AG09319 (cell line): ENCODE measurements at places on chromosomes 3 and 15.
A peak's percentile ranks its signal among the peaks of the same experiment; 100 is the strongest.

DNA sequence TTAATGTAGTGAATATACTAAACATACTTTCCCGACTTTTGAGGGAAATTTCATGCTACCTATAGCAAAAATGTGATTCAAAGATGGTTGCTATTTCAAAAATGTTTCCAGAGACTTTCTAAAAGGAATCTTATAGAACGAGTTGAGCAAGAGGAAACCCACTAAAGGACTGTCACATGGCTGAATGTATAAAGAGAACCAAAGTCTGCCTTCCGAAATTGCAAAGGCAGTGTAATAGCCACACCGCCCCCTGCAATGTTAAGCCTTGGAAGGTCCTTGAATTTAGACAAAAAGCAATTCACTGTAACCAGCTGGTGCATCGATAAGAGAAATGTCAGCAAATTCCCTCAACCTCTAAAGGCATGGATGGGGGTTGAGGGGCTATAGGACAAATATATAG lies 142.8 kb downstream of the CHL1 start:
- no peak for DNase-seq

DNA sequence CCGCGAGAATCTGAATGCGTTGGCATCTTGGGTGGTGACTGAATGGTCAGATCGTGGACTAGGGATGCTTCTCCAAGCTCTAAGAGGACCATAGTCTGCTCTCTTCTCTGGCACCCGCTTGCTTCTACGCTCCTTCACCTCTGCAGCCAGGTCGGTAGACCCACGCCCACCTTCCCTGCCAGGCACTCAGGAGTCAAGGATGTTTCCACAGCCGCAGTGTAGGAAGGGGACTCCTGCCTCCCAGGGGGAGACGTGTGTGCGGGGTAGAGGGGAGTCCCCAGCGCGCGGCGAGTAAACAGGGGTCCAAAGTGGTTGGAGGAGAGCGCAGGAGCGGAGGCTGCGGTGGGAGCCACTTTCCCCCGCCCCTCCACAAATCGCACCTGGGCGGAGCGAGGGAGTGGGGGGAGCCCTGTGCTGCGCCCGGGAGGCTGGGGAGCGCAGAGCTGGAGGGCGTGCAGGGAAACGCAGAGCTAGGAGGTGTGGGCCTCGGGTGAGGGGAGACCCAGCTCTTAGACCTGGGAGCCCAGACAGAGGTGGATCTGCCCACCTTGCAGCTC lies 1.7 kb downstream of the LRRC3B start:
- no peak for DNase-seq

- DNase-seq, result no peak
Measured at GRCh38 chr3:11136116-11136515, 18.2 kb upstream of the HRH1 start.

DNA sequence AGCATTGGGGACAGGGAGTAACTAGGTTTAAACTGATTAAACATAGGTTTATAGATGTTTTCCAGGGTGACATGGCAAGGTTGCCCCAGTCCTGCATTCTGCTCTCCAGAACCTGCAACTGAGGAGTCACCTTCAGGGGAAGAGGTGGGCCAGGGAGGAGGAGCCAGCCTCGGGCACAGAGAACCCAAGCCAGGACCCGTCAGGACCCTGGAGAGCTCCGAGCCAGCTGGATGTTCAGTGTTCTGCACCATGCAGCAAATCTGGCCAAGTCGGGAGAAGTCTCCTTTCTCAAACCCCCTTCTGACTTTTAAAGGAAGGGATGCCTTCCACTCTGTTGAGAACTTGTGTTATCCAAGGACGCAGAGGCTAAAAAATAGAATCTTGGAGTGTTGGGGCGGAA lies 62.1 kb upstream of the SLC6A11 start:
- DNase-seq, result no peak

DNA sequence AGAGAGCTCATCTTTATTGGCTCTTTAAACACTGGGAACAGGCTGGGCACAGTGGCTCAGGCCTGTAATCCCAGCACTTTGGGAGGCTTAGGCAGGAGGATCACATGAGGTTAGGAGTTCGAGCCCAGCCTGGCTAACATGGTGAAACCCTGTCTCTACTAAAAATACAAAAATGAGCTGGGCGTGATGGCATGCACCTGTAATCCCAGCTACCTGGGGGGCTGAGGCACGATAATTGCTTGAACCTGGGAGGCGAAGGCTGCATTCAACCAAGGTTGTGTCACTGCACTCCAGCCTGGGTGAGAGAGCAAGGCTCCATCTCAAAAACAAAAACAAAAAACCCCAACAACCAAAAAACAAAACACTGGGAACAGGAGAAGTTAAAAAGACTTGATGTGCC lies 72.1 kb downstream of the CHAC1 start:
- DNase-seq, result no peak

- no peak for DNase-seq
Measured at GRCh38 chr3:168858327-168858726, 762.6 kb upstream of the GOLIM4 start.

- no peak for DNase-seq
Measured at GRCh38 chr3:13157986-13158385, 84.8 kb upstream of the IQSEC1 start.

- DNase-seq, result peak; percentile 5
Measured at GRCh38 chr15:57320631-57321220, 55.6 kb upstream of the CGNL1 start.

- no peak for DNase-seq
Measured at GRCh38 chr15:52727815-52728214, 48.6 kb upstream of the ATOSA start.

- DNase-seq, result no peak
Measured at GRCh38 chr3:54355800-54356199, 233.4 kb downstream of the CACNA2D3 start.

DNA sequence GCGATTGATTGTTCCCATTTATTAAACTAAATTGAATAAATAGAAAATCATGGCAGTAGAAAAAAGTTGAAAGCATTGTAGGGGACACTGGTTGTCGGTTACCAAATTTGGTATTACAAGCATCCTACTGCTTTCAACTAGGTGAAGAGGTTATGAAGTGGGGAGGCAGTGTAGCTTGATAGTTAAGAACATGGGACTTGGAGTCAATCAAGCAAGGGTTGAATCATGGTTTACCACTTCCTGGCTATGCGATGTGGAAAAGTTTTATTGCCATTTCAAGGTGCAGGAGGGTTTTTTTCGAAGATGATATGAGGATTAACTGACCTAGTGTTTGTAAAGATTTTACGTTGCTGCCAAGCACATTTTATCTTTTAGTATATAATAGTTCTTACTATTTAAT lies 318.2 kb upstream of the KCNH8 start:
- DNase-seq, result no peak

DNA sequence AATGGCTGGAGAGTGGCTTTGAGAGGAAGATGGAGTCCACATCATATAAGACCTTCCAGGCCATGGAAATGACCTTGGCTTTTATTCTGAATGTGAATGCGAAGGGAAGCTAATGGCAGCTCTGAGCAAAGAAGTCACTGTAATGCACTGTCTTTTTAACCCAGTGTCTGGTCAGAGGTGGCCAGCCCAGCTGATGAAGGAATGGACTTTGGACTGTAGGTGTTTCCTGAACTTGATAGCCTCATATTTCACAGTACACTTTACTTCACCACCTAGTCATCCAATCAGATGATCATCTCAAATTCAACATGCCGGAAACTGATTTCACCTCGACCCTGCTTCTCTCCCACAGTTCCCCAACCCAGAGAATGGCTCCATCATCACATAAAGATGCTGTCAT lies 33.4 kb downstream of the DCLK3 start:
- DNase-seq, result no peak

DNA sequence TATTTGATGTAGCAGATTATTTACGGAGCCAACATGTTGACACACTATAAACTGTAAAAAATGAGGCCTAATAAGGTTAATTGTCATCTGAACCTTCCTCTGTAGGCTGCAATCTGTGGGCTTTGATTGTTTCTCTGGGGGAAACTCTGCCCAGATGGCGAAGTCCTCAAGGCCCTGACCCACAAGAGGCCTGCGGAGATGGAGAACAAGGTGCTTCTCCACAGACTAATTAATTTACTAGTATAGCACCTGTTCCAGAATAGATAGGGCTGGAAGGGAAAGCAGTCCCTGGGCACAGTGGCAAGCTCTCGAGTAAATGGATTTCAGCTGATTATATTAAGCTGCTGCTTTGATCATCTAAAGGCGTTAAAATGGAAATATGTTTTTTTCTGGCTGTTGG lies 338.8 kb upstream of the DNAJC19 start:
- no peak for DNase-seq

- DNase-seq, result no peak
Measured at GRCh38 chr3:177778633-177779032, 581.4 kb upstream of the TBL1XR1 start.

- DNase-seq, result no peak
Measured at GRCh38 chr3:22475665-22476240, 724.7 kb upstream of the ZNF385D start.

- peak; percentile 53 for DNase-seq
Measured at GRCh38 chr3:153614563-153614962, 452.5 kb downstream of the RAP2B start.

GRCh38 chr15:64883997-64884511 lies 27.6 kb upstream of the ANKDD1A start:
- DNase-seq, result no peak

DNA sequence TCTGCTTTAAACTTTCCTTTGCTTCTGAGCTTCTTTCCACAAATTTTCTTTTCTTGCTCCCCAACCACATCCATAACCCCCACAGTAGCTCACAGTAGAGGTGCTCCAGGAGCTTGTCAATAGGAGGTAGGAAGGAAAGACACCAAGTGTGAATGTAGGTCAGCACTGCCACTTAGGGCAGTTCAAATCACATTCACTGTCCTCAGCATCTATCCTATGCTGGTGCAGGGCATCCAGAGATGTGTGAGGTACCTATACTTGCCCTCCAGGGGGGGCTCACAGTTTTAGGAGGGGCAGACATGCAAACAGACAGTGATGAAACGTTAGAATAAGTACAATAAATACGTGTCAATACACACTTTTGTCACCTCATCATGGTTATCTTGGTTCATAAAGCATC lies 1.5 kb upstream of the SPSB4 start:
- no peak for DNase-seq

GRCh38 chr3:58150810-58151199 lies 60.0 kb downstream of the DNASE1L3 start:
- DNase-seq, result peak; percentile 41

- no peak for DNase-seq
Measured at GRCh38 chr15:63112871-63113270, 8.8 kb upstream of the LACTB start.

DNA sequence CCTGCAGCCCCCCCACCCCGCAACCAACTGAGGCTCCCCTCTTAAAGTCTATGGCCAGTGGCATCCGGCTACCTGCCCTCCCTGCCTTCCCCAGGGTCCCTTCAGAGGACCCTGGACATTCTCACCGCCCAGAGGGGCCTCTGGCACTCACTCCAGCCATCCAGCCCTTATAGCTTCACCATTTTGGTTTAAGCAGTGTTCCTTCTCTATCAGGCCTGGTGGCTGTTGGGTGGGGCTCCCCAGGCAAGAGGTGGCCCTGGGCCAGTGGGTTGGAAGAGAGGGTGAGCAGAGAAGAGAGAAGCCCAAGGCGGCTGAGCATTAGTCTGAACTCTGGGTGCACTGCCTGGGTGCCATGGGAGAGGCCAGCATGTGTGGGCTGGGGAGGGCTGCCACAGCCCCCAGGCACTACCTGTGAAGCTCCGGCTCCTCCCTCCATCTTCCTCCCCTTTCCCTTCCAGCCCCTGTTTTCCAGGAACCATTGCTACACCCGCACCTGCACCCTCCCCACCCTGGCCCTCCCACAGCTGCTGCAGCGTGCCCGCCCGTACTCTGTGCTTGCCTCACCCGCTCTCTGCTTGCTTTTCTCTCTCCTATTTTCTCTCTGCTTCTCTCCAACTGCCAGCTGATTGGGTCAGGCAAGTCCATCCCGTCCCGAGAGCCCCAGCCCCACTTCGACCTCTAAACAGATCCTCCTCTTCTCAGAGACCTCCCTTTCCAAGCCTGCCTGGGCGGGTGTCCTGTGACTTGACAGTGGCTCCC lies 168.2 kb downstream of the TBC1D2B start:
- no peak for DNase-seq

GRCh38 chr3:40470701-40471100 lies 6.2 kb upstream of the ZNF619 start:
- no peak for DNase-seq

- peak; percentile 81 for DNase-seq
Measured at GRCh38 chr3:47009225-47010110, 30.0 kb downstream of the NBEAL2 start.

DNA sequence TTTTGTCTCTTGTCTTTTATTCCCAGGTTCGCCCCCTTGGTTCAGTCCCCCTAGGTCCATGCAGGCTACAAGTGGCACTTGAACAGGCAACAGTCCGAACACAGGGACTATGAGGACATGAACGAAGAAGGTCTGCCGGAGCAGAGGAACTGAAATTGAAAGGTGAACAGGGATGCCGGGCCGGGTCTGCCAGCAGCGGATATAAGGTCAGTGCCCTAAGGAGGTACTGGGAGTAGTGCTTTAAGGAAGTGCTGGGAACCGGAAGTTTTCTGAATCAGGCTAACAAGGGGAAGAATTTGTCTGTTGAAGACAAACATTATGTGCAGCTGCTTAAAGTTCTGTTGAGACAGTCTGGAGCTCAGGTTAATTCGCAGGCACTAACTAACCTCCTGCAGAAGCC lies 46.8 kb downstream of the LSM3 start:
- no peak for DNase-seq

DNA sequence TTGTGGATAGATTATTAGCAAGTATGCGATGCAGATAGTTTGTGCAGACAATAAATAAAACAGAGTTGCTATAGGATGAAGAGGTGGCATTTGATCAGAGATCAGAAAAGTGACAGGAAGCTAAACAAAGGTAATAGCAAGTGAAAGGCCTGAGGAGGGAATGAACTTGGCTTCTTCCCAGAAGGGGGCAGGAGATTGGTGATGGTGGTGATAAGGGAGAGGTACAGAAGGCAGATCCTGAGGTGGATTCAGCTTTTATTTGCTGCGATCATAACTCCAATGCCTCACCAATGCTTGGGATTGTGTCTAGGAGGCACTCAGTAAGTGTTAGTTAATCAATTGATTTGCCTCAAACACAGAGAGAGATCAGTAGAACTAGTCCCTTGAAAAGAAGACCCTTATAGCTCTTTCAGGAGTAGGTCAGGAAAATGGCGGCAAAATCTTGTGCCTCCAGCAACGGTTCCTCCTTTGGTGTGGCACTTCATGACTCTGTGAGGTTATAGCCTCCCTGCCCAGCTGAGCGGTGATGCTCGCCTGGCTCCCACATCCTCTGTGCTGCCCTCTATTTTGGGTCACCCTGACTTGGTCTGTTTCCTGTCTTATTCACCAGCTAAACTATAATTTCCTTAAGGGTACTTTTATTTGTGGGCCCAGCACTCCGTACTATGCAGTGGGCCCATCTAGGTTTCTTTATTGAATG lies 37.5 kb downstream of the TGFBR2 start:
- no peak for DNase-seq

- no peak for DNase-seq
Measured at GRCh38 chr15:78684657-78685056, 43.6 kb upstream of the CHRNB4 start.

DNA sequence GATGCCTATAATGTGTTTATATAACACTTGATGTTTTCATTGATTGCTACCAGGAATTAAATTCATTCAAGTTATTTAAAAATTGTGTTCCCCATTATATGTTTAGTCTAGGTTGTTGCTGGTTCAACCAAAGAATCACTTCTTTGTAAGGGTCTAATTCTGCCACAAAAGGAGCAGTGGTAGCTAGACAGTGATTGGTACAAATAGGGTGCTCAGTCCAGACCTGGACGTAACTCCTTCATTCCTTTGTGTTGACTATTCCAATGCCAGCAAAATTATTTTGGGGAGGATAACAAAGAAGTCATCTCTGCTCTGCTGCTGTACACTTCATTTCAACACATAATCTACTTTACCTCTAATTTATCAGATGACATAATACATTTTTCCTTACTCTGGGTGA lies 1.2 kb downstream of the CHMP2B start:
- DNase-seq, result no peak
